ENCODE measurements at places on chromosomes 12 and 14.

DNA sequence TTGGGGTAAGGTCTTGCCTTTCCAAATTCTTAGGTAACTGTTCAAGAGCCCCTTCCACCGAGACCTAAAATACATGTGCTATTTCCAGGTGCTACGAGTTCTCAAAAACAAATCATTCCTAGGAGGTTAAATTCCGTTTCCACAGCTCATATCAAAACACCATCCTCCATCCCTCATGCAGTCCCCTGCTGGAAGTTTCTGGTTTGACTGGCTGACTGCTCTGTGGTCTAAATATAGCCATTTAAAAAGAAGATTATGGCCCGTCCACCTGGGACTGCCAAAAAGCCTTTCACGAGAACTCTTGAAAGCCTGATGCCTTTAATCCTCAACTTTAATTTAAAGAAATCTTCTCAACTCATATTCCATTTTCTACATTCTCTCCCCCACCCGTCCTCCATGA is 201.5 kb upstream of the MYL2 start:
- DNase-seq: no peak

DNA sequence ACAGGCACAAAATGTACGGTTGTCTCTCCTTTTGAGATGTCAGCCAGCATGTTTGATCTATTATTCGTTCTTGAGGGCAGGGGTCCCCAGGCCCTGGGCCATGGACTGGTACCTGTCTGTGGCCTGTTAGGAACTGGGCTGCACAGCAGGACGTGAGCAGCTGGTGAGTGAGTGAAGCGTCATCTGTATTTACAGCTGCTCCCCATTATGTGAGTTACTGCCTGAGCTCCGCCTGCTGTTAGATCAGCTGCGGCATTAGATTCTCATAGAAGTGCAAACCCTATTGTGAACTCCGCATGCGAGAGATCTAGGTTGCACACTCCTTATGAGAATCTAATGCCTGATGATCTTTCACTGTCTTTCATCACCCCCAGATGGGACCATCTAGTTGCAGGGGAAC is 41.4 kb upstream of the SCN8A start:
- DNase-seq: no peak

GRCh38 chr12:7090222-7090998 is 1.8 kb downstream of the C1R start:
- no peak for DNase-seq

- DNase-seq: no peak
Measured at GRCh38 chr14:48598458-48598857, 923.1 kb upstream of the MDGA2 start.

DNA sequence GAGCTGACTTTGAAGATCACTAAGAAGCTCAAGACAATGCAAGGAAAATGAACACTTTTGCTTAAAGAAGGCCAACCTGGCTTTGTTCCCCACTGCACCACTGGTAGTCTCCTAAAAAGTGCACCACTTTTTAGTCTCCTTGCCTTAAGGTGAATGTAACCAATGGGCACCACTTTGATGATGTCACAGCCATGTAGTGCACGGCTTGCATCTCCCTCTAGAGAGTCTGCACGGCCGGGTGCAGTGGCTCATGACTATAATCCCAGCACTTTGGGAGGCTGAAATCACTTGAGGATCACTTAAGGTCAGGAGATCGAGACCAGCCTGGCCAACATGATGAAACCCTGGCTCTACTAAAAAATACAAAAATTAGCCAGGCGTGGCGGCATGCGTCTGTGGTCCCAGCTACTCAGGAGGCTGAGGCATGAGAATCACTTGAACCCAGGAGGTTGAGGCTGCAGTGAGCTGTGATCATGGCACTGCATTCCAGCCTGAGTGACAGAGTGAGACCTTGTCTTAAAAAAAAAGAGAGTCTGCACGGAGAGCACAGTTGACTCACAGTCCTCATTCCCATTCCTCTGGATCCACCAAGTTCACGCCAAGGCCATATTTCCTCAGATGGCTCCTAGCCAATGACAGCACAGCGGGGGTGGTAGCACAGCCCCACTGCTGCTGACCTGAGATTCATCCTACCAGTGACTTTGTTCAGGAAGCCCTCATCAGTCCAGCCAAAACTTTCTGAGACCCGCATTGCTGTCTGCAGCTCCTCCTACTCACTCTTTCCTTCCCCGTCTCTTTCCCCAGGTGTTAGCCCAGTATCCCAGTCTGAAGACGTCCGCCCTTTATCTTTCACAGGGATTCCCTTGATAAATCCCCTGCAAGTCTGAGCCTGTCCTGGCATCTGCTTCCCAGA is 16.5 kb upstream of the IFT81 start:
- no peak for DNase-seq

GRCh38 chr14:81484120-81484519 is 49.5 kb downstream of the SEL1L start:
- no peak for DNase-seq

DNA sequence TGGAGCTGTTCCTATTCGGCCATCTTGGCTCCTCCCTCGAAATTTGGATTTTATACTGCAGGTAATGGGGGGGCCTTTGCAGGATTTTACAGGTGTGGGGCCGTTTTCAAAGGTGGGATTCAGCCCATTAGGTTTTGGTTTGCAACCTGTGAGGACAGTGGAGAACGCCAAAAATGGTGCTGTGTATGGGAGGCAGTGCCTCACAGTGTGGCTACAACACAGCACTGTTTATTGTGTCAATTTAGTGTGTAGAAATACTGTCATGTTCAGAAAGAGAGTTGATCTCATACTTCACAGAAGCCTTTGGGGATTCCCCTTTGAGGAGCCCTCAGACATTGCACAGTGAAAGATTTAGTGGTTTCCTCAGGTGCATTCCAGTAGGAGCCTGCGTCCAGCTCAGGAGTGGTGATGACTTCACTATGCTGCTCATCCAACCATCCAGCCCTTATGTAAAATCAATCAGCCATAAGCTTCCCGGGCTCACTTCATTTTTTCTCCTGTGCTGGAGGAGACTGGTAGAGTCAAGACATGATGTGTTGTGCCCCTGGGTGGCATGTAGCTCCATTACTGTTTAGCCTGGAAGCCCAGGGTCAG is 92.7 kb upstream of the PRMT8 start:
- no peak for DNase-seq

DNA sequence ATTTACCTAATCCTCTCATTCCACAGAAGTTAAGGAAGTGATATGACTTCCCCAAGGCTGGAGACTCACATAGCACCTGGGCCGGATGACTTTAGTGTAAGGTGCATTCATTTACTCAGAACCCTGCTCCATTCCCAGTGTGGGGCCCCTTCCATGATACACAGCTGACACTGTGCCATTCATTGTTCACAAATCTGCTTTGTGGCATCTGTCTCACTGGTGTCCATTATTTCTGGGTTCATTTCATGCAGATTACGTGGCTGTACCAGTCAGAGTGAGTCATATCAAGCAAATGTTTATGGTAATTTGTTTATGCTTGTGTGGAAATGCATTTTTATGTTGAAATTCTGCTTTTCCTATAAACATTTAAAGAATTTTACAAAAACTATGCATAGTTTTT is 5.2 kb downstream of the ANO4 start:
- no peak for DNase-seq
